Right hindlimb (tissue), 1 donor: ENCODE measurements at places on chromosomes 4 and X.

GRCh38 chrX:71098302-71098701 is 2.7 kb downstream of the FOXO4 start:
- DNase-seq, result peak; percentile 43

DNA sequence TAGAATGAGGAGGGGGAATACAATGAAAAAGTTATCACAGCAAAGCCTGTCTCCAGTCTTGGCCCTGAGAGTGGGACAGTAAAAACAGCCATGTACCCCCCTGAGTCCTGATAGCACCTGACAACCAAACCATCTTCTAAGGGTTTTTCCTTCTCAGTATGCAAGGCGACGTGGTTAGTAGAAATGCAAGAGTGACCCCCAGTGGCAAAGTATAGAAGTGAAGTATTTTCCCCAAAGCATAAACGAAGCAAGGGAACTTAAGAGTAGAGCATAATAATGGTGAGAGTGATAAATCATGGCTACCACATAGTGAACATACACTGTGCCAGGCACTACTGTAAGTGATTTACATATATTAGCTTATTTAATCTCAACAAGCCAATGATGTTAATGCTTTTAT is 52.8 kb downstream of the FAM47C start:
- no peak for DNase-seq

DNA sequence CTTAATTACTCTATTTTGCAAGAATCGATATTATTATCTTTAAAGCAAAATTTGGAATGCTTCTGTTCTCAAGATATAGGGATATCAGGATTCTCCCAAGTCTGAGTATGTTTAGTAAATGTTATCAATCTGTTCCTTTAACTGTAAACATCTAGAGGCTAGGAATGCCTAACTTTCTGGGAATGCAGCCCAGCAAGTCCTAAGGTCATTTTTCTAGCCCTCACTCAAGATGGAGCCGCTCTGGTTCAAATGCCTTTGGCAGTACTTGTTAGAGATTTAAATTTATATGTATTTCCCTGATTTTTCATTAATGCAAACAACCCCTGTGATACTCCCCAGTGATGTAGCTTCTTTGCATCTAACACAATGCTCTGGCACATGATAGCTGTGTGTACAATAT is 623.8 kb upstream of the LCORL start:
- DNase-seq, result no peak

DNA sequence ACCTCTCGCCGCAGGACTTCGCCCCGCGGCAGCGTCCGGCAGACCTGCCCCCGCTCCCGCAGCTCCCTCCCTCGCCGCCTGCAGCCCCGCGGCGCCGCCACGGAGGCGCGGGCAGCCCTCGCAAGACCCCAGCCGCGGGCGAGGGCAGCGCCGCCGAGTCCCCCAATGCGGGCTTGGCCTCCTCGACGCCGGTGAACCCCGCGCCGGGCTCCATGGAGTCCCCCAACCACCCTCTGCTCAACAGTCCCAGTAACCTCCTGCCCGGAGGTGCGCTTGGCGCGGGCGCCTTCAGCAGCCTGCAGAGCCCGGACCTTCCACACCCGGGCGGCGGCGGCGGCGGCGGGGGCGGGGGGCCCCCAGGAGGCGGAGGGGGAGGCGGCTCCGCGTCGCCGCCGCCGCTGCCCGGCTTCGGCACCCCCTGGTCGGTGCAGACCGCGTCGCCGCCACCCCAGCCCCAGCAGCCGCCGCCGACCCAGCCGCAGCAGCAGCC is 1.2 kb downstream of the CPEB2 start:
- peak; percentile 64 for DNase-seq

GRCh38 chrX:56343664-56344063 is 111.5 kb downstream of the KLF8 start:
- DNase-seq, result no peak

DNA sequence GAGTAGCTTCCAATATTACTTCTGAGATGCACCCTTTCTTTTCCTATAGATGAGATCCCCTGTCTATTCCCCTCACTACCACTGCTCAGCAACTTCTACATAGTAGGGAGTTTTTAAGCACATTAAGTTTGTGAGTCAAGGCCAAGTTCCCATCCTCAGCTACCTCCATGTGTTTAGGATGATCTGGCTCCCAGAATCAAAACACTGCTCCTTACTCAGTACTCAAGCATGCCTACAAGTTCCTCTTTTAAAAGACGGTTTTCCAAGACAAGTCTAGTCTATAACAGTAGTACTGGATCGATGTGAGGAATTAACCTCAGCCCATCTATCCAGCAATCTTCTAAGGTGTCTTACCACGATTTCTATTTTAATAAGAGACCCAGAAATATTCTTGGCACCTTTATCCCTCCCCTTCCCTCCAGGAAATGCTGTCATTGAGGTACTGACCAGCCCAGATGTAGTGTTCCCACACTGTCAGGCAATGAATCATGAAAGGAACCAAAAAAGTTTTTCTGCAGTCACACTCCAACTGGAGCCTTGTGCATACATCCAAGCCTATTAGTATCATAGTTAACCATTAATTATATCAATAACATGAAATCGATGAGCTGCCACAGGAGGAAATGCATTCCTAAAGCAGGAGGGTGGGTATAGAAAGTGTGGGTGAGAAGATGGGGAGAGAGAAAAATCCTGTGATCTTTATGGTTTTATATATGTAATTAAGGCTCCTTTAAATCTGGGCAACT is 29.6 kb downstream of the AREG start:
- no peak for DNase-seq

DNA sequence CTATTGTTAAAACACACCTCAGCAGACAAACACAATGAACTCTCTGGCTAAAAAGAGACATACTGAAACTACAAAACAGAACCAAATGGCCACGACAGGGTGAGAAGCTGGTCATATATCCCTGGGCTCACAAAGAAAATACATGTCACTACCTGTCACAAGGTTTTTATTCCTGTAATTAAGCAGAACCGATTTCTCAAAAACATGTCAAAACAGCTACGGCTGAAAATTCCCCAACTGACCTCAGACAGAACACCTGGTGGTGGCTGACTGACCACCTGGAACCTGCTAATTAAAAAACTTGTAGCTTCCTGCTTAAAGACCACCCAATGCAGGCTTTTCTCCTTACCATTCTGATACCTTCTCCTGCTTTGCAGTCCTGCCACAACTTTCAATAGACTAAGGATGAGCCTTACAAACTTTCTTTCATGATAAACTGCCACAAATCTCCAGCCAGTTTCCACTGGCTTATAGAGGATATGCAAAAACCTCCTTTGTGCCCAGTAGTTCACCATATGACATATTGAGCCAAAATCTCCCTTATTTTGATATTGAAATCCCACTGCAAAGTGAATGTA is 571.9 kb downstream of the SPOCK3 start:
- DNase-seq, result no peak

GRCh38 chrX:9318213-9318612 is 146.6 kb upstream of the TBL1X start:
- DNase-seq, result no peak

- DNase-seq, result no peak
Observed at GRCh38 chr4:173189117-173189693, 20.6 kb downstream of the GALNT7 start.

- DNase-seq, result no peak
Observed at GRCh38 chrX:136825771-136826170, 45.0 kb upstream of the ARHGEF6 start.

GRCh38 chr4:71400810-71401209 is 62.0 kb downstream of the SLC4A4 start:
- no peak for DNase-seq

DNA sequence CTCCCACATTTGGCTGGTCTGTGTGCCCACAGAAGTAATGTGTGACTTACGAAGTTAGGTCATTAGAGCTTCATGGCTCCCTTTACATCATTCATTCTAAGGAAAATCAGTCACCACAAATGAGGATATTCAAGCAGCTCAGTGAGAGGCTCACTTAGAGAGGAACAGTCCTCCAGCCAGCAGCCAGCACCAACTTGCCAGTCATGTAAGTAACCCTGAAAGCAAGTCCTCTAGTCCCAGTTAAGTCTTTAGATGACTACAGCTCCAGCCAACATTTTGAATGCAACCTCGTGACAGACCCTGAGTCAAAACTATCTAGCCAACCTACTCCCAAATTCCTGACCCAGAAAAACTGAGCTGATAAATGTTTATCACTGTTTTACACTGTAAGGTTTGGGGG is 71.3 kb downstream of the LRBA start:
- no peak for DNase-seq

DNA sequence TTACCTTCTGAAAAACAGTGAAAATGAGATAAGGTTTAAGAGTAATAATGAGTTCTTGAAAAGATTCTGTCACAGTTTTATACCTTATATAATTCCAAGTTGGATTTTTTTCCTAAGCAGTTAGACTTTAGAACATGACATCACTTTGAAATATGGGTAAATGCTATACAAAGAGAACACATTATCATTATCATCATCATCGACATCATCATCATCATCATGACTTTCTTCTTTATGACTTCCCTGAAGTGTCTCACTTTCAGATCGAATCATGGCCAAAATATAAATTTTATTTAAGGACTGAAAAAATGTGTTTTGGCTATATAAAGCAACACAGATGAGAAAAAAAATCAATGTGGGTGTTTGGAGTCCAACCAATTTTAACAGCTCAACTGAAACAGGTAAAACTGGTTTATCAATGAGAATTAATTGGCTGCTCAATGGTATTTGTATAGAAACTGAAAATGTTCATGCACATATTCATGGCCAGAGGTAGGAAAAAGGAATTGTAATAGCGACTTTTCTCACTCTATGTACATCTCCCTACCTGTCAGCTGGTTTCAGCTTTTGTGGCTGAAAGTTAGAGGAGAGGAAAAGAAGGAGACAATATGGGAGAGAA is 243.1 kb upstream of the GPC4 start:
- no peak for DNase-seq

- peak; percentile 24 for DNase-seq
Observed at GRCh38 chrX:133670383-133670782, 255.1 kb upstream of the GPC4 start.

GRCh38 chr4:8067945-8068896 is 90.4 kb downstream of the ABLIM2 start:
- no peak for DNase-seq

DNA sequence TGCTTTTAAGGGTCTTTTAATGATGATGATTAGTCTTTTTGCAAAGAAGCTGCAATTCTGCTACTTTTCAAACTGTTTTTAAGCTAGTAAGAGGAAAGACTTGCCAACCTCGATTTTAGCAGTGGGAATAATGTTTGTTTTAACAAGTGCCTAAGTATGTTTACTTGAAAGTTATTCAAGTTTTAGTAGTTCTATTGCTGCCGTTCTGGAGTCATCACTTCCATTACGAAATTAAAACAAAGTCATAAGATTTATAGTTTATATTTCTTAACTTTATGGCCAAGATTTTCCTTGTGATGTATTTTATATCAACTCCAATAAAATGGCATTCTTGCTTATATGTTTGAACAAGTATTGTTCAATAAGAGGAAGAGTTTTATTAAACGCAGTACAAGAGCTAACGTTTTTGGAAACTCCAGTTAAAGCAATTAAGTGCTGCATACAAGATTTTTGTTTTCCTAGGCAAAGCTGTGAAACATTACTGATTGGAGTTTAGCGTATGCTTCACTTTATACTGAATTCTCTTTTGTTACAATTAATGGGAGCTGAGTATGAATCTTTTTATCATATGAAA is 211.3 kb downstream of the TENM3 start:
- DNase-seq, result no peak

DNA sequence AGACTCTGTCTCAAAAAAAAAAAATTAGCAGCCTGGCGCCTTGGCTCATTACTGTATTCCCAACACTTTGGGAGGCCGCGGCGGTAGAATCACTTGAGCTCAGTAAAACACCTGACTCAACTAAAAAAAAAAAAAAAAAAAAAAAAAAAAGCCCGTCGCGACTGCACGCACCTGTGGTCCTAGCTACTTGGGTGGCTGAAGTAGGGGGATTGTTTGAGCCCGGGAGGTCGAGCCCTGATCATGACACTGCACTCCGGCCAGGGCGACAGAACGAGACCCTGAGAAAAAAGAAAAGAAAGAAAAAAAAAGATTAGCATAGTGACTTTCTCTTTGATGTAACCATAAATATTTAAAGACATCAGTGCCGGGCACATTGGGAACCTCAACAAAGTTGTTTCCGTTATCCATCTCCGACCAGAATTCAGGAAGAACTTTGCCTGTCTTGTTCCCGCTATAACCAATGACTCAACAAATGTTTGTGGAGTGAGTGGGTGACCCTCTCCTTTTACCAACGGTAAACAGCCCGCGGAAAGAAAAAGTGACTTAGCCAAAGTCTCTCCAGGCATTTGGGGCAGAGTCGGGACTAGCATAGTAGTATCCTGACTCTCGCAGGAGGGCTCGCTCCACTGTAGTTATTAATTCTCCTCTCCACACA is 553 bp upstream of the MED28 start:
- no peak for DNase-seq

DNA sequence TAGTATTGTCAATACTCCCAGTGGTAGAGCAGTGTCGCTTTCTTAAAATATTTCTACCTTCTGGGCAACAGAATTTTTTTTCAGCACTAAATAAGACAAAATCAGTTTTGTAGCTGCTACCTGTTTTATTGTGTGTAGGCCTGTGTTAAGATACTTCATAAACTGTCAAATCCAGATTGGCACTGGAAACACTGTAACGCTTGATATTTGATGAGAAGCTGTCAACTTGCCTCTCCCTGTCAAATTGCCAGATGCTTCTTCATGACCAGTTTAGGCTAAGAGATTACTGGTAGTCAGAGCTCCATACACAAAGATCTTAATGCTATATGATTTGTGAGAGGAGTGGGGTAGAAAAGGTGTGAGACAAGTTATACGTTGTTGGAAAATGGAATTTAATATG is 17.3 kb downstream of the TRAM1L1 start:
- no peak for DNase-seq

DNA sequence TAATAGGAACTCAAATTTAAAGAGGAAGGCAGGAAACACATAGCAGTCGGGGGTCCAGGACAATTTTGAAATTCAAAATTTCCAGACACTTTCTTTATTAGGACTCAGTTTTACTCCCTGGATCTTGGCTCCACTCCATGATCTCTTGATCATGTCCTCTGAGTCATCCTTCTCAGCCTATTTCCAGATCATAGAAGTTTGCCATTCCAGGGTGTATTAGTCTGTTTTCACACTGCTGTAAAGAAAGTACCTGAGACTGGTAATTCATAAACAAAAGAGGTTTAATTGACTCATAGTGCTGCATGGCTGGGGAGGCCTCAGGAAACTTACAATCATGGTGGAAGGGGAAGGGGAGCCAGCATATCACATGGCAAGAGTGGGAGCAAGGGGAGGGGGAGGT is 564.7 kb upstream of the ACTRT1 start:
- DNase-seq, result no peak
